ENCODE measurements at places on chromosomes 12 and 14.

- DNase-seq = no peak
These were observed 38.8 kb downstream of the NOPCHAP1 start for GRCh38 chr12:105024928-105025327.

DNA sequence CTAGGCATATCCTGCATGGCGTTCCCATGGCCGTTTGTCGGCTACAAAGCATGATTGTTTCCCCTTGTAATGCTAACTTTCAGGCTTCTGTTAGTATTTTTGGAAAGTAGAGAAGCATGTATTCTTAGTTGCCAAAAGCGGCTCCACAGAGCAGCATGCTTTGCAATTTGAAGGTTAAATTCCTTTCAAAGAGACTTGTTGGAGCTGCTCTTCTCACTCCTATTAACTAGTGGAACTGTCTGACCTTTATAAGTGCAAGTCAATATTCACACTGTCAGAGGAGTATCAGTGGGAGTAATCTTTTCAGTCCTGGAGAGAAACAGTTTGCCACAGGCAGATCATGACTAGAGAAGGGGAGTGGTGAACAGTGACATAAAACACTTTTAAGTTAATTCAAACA is 656.1 kb upstream of the NOVA1 start:
- no peak for DNase-seq

- DNase-seq = no peak
These were observed 13.3 kb downstream of the SLCO1B1 start for GRCh38 chr12:21144309-21144708.

DNA sequence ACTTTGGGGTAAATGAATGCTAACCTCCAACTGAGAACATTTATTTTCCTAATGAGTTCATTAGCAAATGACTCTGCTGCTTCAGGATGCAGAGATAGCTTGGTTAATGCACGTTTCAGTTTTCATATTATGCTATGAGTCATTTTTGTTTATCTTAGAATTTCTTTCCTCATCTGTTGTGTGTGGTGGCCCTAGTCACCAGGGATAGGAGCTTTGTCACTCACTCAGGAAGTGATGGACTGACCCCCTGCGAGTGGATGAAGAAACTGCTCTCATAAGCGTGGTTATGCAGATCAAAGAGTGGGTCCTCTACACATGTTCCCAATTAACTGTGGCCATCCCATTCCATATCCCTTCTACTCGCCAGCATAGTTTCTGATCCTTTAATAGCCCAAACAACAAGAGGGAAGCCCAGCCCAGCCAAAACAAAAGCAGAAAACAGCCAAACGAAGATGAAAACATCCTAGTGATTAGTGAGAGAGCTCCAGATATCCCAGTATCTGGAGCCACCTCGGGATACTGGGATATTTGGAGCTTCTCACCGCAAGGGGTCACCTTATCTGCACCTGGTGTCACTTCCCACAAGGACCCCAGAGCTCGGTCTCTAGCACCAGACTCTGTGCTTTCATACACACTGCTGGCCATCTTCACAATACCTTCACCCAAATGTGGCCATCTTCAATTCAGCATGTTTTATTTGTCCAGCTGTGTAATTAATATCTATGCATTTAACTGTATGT is 8.6 kb downstream of the TC2N start:
- no peak for DNase-seq

- no peak for DNase-seq
These were observed 332.9 kb downstream of the BCAT1 start for GRCh38 chr12:24615967-24616411.

DNA sequence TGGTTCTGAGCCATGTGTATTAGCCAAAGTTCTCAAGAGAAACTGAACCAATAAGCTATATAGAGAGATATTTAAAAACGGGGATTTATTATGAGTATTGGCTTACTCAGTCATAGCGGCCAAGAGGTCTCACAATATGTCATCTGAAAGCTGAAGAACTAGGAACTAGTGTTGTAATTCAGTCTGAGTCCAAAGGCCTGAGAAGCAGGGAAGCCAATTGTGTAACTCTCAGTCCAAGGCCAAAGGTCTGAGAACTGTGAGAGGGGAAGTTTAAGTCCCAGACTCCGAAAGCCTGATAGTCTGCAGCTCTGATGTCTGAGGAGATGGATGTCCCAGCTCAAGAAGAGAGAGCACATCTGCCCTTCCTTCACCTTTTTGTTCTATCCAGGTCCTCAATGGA is 344.8 kb upstream of the USP15 start:
- DNase-seq = no peak

DNA sequence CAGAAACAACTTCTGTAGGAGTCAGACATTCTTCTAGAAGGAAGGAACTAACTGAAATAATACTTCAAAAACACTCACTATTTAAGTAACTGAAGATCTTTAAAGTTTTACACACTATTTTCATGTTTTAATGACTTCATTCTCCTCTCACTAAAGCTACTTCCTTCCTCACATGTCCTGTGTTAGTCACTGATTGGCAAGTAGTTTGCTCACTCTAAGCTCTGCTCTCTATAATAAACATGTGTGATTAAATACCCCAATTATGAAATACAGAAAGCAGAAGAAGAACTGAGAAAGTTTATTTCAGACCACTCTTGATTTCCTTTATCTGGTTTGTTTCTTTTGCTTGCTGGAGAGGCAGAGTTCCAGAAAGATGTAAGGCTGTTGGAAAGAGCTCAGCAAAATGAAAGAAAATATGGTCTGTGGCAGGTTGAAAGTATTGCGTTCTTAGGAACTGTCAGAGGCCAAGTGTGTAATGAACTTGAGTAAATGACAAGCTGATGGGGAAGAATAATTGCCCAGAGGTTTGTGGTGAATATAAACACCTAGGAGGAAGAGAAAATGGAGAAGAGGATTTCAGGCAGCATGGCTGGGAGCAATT is 522.0 kb upstream of the SEL1L start:
- no peak for DNase-seq

DNA sequence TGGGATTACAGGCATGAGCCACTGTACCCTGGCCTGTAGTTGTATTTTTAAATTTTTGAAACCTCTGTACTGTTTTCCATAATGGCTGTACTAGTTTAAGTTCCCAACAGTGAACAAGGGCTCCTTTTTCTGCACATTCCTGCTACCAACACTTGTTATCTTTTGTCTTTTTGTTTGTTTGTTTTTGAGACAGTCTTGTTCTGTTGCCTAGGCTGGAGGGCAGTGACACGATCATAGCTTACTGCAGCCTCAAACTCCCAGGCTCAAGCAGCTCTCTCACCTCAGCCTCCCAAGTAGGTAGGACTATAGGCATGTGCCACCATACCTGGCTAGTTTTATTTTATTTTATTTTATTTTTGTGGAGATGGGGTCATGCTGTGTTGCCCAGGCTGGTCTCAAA is 23.0 kb downstream of the BRMS1L start:
- DNase-seq = no peak

GRCh38 chr12:48882315-48882687 is 16.6 kb upstream of the RND1 start:
- DNase-seq = no peak

DNA sequence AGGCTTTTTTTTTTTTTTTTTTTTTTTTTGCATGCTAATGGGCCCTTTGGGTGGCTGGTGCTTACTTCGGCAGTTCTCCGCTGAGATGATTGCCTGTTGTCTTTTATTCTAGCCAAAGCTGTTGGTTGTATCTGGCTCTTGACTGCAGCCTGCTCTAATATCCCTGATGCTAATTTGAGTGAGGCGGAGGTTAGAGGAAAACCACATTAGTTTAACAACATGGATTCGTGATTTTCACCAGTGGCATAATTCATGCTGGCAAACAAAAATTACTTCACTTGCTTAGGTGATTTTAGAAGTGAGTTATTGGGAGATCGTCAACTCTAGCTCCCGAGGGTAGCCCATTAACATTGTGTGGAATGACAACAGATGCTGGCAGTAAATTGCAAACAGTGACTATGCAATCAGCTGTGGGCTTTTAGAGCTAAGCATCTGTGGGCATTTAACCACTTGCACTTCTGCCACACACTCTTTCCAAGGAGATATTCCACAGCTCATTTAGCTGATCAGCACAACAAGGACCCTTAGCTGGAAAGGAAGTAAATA is 97.6 kb upstream of the ZDHHC17 start:
- no peak for DNase-seq

DNA sequence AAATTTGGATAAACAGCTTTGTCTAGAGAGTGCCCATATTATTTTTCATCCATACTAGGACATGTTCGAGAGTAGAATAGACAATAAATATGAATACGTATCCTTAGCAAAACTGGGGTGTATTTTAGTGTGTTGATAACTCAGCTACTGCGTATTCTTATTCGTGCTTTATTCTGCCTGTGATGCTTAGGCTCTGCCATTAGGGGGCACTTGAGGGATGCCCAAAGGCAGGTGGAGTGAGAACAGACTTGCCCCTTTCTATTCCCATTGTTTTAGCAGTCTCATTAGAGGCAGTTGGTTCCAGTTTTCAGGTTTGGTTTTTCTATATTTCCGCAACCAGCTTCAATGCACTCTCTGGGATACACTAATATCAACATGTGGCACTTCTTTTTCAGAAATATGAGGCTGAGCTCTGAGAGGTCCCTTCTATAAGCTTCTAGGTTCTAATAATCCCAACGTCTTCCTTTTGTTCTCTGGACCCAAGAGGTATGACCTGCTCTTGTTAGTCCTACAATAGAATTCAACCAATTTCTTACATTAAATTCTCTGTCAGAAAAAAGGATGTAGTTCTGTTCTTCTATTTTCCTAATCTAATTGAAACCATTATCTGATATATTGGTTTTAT is 985.7 kb upstream of the FBXO33 start:
- peak; percentile 74 for DNase-seq

GRCh38 chr12:52036587-52037171 is 14.6 kb upstream of the NR4A1 start:
- DNase-seq = peak; percentile 89

GRCh38 chr12:19304149-19304750 is 135.0 kb upstream of the AEBP2 start:
- DNase-seq = no peak

GRCh38 chr12:47991106-47992061 is 12.9 kb downstream of the COL2A1 start:
- no peak for DNase-seq

DNA sequence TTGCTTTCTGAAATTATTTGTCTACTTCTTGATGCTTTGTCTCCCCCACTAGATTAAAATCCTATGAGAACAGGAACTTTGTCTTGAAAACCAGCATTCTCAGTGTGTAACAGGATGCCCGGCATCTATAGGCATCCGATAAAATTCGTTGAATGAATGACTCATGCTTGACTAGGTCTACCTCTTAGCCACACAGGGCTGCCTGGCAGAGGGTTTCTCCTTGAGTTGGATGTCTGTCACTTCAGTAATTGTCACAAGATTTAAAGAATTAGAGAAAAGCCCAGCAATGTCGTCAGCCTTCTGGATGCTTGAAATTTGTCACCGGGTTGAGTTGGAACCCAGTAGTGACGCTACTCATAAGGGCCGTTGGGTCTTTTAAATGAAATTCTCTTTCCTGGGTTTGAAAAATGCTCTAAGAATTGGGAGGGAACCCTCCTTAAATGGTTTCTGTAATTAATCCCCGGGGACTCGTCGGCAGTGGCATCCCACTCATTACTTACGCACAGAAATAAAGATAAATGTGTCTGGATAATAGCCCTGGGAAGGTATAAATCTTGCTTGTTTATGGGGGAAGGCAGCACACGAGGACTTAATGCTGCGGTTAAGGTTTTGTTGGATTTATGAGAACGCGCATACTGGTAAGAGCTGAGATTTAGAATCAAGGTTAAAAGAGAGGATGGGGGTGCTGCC is 194.1 kb downstream of the AACS start:
- no peak for DNase-seq

DNA sequence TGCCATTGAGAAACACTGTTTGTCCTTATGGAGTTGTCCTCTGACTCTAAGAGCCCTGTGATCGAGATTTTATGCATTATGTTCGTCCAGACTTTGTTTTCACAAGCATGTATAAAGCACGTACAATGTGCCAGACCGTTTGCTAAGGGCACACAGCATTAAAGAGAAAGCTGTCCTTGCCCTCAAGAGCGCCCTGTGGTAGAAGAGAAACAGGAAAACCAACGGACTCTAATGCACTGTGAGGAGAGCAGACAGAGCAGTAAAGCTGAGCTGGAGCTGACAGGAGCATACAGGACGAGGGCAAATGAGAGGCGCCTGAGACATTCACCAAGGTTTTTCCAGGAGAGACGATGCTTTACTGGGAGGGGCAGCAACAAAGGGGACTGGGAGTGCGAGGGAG is 66.2 kb upstream of the OVCH1 start:
- no peak for DNase-seq

DNA sequence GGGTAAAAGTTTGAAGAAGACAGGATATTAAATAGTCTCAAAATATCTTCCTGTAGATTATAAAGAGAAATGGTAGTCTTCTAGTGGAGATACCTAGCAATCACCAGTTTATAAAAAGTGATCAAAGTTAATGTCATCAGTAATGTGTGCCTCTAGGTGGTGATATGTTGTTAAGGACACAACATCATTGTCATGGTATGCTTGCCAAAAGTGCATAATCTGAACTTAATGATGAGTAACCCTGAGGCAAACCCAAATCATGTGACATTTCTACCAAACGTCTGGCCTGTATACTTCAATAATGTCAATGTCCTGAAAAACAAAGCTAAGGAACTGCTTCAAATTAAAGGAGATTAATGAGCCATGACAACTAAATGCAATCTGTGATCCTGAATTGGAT is 214.7 kb downstream of the PHLDA1 start:
- no peak for DNase-seq

DNA sequence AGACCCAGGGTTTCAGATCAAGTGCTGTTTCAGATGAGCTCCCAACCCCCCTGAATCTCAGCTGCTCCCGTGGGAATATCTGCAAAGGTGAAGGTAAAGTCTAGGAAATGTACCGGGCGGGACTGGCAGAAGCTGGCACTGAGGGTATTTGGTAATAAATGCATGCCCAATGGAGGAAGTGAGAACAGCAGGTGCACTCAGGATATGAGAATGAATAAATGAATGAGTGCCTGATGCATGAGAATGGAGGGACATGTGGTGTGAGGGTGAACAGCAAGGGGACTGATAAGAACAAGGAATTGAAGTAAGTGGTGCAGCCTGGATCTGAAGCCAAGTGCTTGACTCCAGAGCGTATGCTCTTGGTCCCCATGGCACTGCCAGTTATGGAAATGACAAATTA is 11.6 kb downstream of the RAPGEF3 start:
- no peak for DNase-seq

DNA sequence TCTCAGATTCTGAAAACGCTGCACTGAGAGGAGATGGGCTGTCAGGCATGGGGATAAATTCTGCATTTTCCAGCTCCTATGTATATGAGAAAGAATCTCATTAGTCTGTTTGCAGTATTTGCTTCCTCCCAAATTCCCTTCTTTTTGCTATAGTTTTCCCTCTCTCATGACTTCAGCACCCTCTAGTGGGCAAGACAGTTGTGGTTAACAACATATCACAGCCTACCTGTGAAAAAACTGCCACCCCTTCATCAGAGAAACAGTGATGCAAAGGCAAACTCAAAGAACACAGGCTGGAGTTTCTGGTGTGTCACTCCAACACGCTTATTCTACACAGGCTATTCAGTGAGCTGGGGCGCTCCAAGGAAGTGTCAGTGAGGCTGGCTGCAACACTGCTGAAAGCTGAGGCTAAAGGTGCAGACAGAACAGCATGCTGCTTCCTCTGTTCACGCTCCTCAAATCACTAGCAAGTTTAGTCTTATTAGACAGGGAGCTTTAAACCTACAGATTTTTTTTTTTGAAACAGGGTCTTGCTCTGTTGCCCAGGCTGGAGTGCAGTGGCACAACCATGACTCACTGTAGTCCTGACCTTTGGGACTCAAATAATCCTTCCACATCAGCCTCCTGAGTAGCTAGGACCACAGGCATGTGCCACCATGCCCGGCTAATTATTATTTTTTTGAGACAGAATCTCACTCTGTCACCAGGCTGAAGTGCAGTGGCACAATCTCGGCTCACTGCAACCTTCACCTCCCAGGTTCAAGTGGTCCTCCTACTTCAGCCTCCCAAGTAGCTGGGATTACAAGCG is 19.3 kb downstream of the ZC2HC1C start:
- peak; percentile 64 for DNase-seq

Data from D341Med (cell line).